ENCODE measurements at places on chromosomes 6 and 20.

GRCh38 chr6:45981046-45981445 is 34.6 kb downstream of the CLIC5 start:
- DNase-seq, result no peak

DNA sequence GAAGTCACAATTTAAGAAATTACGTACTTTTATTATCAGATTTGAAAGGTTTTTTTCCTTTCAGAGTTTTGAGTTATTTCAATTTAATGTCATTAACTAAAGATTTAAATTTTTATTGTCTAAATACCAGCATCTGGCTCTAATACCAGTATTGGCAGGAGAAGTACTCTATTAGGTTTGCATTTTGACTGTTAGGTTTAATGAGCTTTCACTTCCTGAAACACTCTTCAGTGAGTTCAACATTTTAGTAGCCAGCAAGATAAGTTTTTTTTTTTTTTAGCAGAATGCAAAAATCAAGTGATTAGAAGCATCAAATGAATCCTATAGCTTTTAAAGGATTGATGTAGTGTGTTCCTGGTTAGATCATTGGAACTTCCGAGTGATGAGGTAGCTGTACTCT is 34.0 kb upstream of the SCGN start:
- DNase-seq, result no peak

DNA sequence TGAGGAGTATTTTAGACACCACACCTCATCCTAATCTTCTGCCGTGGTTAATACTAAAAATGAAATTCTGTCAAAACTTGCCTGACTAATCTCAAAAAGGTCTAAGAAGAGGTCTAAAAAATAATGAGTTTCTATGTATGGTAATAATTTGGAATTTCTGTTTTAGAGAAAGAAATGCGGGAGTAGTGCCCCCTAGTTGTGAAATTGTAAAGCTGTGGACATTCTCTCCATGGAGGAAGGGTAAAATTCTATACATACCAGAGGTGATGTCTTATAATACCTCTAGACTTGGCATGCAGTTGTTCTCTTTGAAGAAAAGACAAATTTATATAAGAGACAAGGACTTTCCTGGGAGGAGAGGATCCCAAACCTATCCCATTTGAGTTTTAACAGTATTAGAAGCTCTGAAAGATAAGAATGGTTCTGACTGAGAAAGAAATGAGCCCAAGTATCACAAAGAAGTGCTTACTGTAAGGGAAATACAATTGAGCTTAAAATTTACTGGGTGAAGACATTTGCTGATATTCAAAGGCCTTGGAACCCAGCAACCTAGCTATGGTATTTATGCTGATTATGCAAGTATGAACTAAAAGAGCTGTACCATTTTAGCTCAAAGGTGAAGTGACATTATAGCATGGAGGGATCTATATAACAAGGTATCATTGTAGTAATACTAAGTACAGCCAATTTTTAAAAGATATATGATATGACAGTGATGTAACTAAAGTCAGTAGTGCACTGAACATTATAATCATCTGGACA is 5.1 kb upstream of the EPHA7 start:
- no peak for DNase-seq

- DNase-seq, result no peak
Measured at GRCh38 chr20:58402827-58403226, 13.8 kb downstream of the VAPB start.

DNA sequence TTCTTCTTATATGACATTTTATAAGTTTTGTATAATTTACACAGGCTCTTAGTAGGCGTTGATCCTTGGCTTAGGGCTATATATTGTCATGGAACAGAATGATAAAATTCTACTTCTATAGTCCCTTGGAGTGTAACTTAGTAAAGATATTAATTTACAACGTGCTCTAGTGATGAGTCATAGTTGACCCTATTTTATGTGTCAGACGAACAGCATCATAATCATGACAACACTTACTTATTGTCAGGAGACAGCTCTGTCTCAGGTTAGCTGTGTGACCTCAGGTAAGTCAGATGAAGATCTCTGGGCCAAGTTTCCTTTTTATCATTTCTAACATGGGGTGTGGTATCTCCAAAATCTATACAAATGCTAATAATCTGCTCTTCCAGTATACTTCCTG is 473.5 kb downstream of the UTRN start:
- no peak for DNase-seq

GRCh38 chr6:157428427-157429202 is 47.6 kb downstream of the ZDHHC14 start:
- peak; percentile 60 for DNase-seq

DNA sequence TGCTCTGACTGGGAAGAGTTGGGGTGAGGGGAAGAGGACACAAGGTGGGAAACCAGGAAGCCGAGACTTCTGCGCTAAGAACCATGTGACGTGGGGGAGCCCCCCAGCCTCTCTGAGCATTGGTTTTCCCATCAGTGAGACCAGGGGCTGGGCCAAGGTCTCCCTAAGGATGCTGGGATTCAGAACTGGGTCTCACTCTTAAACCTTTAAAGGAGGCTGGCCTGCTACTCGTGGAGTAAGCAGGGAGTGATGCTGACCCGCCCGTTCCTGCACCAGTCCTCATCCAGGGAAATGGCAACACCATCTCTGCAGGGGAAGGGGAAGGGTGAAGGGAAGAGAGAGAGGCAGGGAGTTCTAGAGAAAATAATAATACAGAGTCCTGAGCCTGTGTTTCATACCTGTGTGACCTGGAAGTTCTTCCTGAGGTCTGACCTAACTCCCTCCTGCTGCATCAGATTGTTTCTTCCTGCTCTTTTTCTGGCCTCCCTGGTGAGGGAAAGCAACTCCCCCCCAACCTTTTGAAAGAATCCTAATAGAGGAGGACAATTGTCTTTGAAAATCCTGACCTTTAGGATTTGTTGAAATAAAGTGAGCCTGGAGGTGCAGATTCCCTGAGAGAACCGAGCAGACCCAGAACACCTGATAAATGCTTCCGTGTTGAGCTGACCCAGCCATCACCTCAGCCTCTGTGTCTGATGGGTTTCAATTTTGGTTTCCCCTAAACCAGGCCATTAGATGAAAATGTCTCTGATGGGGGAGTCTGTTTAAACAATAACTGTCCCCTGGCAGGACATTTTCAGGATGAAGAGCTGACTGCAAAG is 3.0 kb upstream of the GRM4 start:
- DNase-seq, result no peak

GRCh38 chr6:80457439-80457933 is 351.0 kb downstream of the BCKDHB start:
- no peak for DNase-seq

DNA sequence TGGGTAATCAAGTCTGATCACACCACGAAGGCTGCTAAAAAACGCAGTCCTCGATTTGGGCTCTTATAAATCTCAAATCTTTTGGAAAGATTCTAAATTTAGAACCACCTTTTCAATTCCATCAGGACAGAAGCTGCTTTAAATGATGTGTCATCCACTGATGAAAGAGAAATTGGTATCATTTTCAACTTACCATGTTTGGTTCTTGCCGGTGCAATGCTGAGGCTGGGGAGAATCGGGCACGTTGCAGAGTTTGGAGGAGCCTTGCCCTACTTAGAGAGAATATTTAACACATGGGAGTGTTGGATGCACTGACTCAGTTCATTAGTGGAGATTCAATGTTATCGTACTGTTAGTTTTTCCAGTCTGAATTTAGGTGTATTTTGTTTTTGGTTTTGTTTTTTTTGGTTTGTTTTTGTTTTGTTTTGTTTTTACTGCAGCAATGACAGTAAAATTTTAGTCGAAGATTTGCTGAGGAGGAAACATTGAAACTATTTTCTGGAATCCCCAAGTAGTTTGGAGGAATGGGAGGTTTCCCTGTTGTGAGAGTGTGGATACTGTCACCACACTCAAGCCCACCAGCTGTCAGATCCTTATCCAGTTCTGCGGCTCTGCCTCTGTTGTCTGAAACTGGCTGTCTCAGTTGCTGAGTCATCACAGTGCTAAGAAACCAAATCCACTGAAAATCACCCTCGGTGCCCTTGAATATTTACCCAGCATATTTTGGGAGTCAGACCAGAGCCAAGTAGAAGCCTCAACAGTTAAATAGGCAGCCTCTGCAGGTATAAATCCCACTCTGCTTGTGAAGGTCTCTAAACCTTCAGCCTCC is 497.0 kb downstream of the BTBD3 start:
- DNase-seq, result no peak

GRCh38 chr6:32168350-32168749 is 4.0 kb downstream of the EGFL8 start:
- no peak for DNase-seq

- DNase-seq, result peak; percentile 8
Measured at GRCh38 chr20:21719592-21720214, 14.2 kb downstream of the PAX1 start.

DNA sequence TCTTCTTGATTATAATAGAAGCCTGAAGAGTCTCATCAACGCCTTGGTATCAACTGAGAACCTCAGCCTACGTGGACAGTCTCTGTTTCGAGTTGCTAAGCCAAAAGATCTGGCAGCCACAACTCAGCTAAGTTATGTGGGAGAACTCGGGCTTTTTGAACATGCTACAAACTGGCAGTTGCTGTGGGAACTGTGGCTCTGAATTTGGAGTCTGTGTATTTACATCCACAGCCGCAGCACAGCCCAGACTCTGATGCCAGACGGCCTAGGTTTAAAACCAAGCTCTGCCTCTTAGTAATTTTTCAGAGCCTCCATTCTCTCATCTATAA is 35.8 kb downstream of the RIPOR2 start:
- no peak for DNase-seq

DNA sequence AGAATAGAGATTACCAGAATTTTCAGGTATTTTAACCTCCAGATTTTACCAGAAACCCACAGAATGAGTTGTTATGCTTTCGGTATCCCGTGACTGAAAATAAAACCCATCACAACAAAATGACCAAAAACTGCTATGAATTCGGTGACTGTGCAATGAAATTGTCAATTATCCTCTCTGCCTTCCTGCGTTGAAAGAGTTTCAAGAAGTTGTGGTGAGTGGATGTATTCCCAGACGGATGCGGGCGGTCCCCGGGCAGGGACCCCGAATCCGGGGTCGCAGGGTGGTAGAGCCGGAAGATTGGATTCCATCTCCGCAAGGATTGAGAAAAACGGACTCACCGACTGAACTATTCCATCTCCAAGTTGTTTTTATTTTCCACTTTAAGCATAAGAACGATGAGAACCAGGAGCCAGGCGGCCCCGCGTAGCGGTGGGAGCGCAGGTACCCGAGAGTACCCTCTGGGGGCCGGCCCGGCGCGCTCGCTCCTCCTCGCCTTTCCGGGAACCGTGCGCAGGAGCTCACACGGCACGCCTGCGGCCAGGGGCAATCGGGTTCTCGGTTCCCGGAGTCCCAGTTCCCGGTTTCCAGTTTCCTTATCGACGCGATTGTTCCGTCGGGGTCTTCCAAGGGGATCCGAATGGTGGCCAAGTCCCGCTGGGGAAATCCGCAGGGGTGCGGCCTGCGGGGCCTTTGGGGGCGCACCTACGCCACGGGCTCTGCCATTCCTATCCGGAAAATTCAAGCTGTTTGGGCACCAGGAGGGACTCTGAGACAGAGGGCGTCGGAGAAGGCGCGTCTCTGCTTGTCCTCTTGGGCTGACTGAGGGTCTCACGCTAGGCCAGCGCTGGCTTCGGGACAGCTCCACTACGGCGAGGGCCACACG is 104.9 kb upstream of the PRDM1 start:
- peak; percentile 26 for DNase-seq

DNA sequence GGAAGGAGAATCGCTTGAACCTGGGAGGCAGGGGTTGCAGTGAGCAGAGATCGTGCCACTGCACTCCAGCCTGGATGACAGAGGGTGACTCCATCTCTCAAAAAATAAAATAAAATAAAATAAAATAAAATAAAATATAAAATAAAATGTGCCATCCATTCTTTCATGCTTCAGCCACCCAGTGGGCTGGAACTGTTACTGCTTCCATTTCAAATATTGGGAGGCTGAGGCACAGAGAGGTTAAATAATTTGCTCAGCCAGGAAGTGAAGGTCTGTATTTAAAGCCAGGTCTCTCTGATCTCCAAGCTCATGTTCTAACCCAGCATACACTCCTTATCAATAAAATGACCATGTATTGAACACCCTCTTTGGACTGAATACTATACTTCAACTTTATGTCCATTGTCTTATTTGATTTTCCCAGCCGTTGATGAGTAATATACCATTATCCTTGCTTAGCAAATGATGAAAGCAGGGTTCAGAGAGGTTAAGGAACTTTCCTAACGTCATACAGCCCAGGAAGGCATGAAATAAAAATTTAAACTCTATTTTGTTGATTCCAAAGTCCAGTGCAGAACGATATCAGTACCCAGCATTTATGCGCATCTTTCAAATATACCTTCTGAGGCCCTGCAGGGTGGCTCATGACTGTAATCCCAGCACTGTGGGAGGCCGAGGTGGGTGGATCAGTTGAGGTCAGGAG is 25.8 kb upstream of the SLC9A8 start:
- DNase-seq, result no peak

GRCh38 chr20:31474758-31475427 is at the start of the genes DEFB124 and REM1:
DEFB124 (minus strand) TSS chr20:31475127; CDS start chr20:31473013, 2,114 bp downstream.
REM1 (plus strand) TSS chr20:31475288; CDS start chr20:31476446, 1,158 bp downstream.
- DNase-seq, result no peak

DNA sequence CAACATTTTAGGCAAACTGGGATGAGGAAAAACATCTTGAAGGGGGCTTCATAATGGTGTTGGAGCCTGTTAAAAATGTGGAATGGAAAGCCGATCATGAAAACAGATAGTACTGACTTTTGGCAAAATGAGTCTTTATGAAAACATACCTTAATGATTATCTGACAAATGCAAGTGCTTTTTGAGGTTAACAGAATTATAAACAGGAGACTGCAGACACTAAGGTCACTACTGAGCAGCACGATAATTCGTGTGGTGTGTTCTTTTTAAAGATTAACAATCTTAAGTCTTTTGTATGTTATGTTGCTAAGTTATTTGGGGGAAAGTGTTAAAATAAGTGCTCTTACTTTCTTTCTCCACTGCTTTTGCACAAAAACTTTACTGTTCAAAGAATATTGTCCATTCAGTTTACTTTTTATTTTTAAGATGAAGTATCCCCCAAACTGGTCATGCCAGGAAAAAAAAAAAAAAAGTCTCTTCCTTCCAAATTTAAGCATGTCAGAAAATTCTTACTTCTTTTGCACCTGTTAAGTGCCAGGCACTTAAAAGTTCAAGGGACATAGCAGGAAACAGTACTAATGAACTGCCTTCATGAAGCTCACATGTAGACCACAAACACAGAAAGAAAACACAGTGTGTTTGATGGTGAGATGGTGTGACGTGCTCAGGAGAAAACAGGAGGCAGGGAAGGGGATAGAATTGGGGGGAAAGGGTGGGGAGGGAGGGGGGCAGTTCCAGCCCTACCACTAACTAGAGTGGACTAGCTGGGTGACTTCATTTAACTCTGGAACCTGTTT is 73.2 kb downstream of the CDYL start:
- no peak for DNase-seq
